ENCODE measurements at places on chromosomes 2 and 18.

DNA sequence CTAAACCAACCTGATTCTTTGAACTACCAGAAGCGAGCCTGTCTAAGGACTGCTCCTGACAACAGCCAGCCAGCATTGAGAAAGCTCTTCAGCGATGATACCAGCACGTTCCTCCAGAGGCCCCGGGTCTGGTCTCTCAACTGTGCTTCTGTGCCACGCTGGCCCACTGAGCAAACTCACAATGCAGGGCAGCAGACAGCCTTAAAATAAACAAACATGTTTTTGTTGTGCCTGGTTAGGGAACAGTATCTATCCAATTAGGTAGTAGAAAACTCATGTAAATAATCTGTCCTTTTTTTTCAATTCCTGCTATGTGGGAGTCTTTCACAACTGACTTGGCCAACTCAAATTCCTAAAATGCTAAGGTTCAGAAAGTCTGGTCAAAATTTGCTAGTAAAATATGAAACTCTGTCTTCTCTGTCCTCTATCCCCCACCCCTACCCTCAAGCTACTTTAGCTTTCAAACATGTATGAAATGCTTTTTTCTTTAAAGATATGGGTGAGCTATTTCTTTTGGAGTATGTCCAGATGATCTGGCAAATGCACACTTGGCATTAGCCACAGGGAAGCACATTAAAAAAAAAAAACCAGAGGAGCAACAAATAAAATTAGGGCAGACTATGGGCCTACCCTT is 21.4 kb upstream of the EML4 start:
- no peak for DNase-seq

DNA sequence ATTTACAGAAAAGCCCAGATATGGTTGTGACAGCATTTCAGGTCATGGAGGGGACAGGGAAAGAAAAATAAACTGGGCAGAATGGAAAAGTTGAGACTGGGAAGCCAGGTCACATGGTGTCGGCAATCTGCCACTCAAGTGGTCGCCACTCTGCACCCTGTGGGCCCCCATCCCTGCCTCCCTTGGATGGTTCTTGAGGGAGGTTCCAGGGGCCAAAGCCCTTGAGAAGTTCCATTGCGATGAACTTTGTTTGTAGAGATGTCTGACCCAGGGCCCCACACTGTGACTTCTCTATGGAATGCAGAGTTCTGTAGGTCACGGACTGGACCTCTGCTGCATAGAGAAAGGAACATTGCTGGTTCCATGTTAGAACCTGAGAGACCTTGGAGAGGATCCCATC is 105.7 kb upstream of the SLC14A2 start:
- no peak for DNase-seq

GRCh38 chr2:217626926-217627325 is 375.9 kb downstream of the TNS1 start:
- DNase-seq = no peak

DNA sequence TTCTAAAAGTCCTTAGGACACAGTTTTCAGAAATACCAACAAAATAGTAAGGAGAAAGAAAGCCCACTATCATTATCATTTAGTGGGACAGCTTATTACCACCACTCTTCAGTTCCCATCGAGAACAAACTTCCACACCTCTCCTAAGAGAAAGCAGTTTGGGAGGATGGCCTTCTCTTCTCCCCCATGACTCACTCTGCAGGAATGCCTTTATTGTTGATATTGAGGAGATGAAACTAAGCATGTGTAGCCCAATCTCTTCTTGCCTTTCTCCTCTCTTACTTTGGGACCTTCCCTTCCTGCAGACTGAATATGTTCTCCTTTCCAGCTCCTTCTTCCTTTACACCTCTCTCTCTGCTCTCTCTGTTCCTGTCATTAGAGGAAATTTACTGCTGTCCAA is 30.0 kb upstream of the ERMN start:
- no peak for DNase-seq

DNA sequence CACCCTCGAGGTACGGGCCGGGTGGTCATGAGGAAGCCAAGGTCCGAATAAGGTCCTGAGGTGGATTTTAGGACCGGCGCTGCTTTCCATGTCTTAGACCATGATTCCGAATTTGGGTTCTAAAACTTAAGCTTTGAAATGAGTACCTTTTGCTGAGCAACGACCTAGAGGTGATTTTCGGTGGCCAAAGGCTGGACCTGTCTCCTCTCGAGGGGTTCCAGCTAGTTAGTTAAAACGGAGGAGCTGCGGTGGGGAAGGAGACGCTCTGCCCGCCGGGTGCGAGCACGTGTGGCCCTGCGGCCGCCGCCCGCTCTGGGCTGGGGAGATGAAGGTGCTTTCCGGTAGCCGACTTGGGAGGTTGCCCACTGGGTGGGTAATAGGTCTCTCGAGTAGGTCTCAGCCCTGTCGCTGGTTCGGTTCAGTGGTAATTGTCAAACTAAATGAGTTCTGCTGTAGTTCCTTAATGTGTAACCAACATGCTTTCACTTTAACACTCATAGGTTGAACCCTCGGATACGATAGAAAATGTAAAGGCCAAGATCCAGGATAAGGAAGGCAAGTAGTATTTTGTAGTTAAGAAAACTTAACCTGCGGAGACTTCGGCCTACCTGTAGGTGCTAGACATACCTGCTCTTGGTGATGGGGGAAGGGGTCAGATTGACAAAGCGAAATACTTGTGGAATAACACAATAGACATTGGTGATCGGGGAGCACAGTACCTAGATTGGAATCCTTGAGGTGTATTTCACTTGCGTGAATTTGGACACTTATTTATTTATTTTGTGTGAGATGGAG is 572 bp downstream of the RPS27A start:
- peak; percentile 63 for DNase-seq

DNA sequence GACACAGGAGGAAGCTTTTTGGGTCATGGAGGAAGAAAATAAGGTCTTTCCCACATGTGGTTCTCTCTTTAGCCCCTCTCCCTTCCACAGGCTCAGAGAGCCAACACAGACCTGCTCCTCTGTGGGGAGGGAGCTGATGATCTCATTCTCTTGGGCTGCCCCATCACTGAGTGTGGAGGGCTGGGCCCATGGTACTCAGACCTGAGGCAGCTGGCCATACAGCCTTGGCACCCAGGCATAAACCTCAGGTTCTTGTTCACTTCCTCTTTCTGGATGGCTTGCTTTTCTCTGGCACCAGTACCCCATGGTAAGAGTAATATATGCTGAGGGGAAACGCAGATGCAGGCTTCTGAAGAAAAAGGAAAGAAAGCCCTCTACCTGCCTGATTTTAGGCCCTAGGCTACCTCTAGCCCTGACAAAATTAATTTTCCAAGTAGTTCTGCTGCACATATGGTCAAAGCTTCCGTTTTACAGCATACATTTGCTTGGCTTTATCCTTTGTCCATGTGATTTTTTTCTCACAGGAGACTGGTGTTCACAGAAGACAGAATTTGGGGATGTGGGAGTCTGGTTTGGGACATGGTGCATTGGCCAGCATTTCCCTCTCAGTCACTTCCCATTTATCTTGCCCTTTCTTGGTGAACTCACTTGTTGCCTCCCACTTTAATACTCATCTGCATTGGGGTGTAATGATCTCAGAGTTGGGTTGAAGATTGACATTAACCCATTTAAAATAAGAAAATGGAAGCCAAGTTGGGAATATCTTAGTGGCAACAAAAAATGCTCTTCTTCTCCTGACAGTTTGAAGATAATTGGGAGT is 11.1 kb downstream of the DHRS9 start:
- no peak for DNase-seq

- no peak for DNase-seq
Measured at GRCh38 chr2:54704688-54705605, 18.5 kb upstream of the EML6 start.

GRCh38 chr18:4750393-4751346 is 295.6 kb upstream of the DLGAP1 start:
- no peak for DNase-seq

DNA sequence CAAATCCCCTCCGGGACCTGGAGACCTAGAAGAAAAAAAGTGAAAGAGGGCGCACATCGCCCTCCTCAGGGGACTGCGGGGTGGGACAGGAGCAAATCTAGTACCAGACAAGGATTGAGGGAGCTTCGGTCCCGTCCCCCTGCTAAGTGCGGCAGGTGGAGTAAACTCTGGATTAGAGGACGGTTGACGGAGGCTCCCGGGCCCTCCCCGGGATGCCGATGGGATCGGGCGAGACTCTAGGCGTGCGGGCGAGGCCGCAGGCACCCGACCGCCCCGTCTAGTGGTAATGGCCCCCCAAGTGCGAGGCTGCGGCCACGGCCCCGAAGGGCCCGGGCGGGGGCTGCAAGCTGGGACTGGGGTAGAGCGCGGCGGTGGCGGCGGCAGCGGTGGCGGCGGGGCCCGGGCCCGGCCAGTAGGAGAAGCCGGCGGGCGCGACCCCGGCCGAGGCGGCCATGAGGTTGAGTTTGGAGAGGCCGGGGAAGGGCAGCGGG is 3.5 kb downstream of the FEV start:
- DNase-seq = no peak

DNA sequence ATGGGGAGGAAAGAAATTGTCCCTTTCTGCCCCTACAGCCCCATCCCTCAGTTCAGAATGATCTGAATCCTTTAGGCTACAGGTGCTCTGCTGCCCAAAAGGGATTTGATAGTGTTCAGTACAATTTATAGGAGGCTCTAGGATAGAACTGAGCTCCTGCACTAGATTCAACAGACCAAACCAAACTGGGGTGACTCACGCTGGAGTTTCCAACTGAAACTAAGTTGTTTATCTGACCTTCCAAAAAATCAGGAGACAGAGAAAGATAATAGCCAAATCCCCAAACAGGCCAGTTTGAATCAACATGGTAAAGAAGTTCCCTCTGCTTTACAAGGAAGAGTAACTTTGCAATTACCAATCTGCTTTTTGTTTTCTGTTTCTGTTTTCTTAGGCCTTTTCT is 72.7 kb upstream of the MBOAT2 start:
- no peak for DNase-seq

GRCh38 chr2:41694536-41695049 is 353.2 kb upstream of the PKDCC start:
- no peak for DNase-seq

DNA sequence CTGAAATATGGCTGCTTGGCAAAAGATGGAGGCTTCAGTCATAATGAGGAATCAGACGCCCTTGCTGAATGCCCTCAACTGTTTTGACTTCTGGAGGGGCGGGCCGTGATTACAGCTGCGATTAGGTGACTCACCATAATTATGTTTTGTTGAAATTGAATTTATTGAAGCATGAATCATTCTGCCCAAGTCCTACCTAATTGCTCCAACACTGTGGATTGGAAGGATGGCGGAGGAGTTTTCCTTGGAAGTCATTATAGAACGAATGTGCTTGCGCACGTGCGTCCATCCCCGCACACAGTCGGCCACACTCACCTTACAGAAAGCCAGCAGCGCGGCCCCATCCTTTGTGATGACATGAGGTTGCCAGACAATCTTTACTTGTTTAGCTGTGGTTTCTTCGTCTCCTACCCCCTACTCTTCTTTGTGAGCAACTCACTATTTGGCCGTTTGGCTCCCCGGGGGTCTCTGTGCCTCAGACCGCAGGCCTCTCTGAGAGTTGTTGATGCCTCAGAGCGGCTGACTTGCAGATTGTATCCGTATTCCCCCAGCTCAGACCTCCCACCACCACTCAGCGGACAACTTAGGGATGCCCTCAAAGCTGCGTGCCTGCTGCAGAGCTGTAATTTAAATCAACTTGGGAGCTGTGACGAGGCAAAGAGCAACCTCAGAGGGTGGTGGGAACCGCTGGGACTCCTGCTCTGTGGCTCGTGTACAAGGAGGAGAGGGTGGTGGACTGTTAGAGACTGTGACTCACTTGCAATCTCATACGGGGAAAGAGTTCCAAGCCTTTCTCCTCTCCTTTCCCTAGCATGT is 513.4 kb downstream of the TNS1 start:
- DNase-seq = no peak

DNA sequence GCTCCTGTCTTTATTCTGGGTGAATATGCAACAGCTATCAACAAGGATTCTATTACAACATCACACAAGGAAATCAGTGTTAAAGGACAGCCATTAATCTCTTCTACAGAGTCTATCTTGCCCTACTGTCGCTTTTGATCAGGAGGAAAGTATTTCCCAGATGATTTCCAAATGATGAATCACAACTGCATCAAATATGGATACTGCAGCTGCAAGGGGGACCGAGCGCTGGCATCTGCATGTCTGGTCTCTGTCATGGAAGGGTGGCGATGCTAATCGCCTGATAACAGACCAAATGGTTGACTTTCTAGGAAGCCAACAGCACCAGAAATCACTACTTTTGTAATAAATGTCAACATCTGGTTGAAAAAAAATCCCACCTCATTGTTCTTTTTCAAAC is 21.2 kb upstream of the OR6B3 start:
- DNase-seq = no peak

DNA sequence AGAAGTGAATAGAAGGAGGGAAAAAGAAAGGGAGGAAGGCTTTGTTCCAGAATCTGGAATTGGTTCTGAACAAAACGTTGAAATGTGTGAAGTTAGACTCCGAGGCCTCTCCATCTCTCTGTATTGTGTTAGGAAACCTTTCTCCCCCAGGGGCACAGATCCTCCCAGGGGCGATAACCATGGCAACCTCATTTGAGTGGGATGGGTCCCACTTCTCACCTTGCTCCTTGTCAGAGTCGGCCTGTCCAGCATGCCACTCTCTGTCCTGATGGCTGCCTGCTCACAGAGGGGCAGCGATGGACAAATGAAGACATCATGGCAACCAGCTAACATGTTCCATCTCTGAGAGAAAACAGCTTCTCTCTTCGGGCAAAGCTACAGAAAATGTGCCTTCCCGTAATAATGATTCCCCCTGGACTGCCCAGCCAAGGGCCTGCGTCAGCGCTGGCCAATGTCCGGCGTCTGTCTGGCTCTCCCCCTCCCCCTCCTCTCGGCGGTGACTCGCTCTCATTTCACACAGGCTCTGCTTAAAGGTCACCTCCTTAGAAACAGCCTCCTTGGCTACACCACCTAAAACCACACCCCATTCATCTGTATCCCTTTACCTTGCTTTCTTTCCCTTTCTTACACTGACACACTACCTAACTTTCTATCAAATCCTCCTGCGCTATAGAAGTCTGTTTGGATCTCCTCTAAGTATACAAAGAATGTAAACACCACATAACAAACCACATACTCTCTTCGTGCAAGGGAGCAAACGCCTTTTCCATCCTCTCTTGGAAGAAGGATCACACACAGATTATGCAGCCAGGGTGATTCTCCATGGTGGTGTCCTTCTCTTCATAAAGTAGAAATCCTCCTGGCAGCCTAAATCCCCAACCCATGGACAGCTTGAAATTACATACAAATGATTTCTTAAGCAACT is 32.1 kb upstream of the TTC39C start:
- peak; percentile 78 for DNase-seq

GRCh38 chr18:8845506-8845905 is 140.2 kb downstream of the MTCL1 start:
- DNase-seq = no peak

- no peak for DNase-seq
Measured at GRCh38 chr2:38491436-38491835, 111.3 kb downstream of the HNRNPLL start.

All from Right ventricle myocardium superior (tissue), 1 donor.